ENCODE measurements at places on chromosomes 4 and X.

- no peak for DNase-seq
Observed at GRCh38 chrX:124097116-124097515, 135.6 kb downstream of the STAG2 start.

- DNase-seq: no peak
Observed at GRCh38 chr4:119053245-119053644, 82.4 kb upstream of the MYOZ2 start.

- no peak for DNase-seq
Observed at GRCh38 chrX:153725039-153725831, 579 bp downstream of the ABCD1 start.

- DNase-seq: no peak
Observed at GRCh38 chr4:38411092-38411491, 252.9 kb upstream of the KLF3 start.

DNA sequence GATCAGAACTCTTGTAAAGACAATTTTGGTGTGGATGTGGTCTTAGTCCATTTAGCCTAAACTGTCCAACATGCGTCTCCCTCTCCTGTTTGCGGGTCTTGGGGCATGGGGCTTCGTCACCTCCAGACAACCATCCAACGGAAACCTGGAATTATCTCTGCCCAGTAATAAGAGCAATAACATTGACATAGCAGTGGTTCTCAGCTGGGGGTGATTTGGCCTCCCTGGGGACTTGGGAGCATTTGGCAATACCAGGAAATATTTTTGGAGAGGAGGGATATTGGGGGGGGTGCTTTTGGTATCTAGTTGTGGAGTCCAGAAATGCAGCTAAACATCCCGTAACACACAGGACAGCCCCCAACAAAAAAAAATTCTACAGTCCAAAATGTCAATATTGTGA, 47.2 kb downstream of the SEL1L3 start:
- no peak for DNase-seq

GRCh38 chr4:3862640-3863420, 96.6 kb downstream of the ADRA2C start:
- no peak for DNase-seq

DNA sequence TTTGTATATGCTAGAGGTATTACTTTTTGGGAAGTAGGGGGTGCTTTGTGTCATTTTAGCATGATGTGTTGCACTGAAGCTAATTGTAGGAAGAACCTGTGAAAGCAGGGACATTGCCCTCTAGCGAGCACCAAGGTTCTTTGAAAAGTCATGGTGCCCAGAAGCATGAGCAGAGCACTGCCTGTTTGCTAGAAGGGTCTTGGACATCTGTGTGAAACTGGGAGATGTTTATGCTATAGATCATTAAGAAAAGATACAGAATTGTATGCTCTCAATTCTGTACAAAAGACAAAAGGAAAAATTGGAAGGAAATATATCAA, 14.7 kb downstream of the GRPR start:
- no peak for DNase-seq

GRCh38 chrX:111181951-111182350, 86.0 kb downstream of the PAK3 start:
- DNase-seq: no peak

DNA sequence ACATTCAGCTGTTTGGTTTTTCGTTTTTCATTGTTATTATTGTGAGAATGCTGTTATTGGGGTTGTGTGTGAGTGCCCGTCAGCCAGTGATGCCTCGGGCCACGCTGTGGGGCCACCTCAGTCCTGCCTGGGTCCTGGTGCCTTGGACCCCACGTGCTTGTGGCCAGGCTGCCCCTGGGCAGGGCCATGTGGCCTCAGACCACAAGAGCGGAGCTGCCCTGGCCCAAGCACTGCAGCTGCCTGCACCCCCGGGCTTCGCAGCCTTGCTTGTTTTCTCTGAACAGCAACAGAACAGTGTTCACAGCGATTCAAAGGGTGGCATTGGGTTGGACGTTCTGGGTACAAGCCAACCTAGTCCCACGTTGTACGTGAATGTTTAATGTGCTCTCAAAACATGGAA, 56.9 kb downstream of the CPLX1 start:
- no peak for DNase-seq

- DNase-seq: no peak
Observed at GRCh38 chr4:1794809-1795298, 1.8 kb downstream of the FGFR3 start.

DNA sequence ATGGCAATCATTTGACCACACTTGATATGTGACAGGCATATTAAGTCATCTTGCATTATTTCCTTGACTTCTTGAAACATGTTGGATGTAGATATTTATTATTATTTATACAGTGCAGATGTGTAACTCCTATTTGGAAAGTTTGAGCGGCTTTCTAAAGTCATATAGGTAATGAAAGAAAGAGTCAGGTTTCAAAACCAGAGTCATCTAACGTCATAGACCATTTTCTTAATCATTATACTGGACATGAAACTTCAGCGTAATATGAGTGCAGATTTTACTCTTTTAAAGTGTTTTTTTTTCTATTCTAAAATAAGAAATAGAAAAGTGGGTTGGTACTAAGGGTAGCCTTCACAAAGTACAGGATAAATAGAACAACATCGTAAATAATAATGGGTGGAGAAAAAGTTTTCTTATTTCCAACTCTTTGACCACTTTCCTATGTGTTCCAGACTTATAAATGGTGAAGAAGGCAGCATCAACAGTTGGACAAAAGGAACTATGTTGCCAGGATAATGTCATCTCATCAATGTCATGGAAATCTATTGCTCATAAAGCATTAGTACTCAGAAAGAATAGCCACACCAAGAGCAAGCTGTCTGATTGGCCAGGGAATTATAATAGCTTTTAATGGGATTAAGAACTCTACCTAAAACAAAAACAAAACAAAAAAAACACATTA, 108.0 kb upstream of the PCDH18 start:
- no peak for DNase-seq

GRCh38 chrX:122119361-122119760, 1064.7 kb upstream of the GRIA3 start:
- DNase-seq: no peak

- no peak for DNase-seq
Observed at GRCh38 chrX:118975831-118976598, 1.6 kb downstream of the LONRF3 start.

GRCh38 chr4:14054391-14054790, 426.9 kb upstream of the BOD1L1 start:
- no peak for DNase-seq

DNA sequence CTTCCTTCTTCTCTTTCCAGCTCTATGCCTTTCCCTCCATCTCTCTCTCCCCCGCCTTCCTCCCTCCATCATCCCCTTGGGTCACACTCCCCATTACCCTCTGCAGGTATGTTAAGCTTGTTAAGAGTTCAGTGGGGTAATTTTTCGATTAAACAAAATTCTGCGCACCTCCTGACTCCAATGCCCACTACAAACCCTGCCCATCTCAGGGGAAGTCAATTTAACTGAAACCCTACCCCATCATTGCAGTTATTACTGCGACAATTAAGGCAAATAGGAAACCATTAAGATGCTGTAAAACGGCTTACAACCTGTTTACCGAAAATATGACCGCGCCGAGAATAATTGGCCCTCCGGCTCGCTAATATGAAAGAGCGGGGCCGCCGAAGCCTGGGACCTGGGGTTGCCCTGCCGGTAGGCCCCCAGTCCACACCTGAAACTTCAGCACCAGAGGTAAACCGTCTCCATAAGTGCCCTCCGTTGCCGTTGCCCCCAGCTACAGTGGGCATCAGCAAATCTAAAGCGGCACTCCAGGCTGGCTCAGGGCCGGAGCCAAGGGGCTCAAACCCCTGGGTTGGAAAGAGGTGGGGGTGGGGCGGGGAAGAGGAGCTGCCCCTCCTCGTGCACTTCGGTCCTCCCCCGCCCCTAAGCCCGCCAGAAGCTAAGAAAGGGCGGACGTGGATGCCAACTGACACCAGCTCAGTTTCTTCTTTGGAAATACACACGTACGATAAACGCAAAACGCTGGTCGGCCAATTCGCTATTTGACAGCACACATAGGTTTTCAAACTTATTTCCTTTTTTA, 4.8 kb downstream of the ARX start:
- no peak for DNase-seq

DNA sequence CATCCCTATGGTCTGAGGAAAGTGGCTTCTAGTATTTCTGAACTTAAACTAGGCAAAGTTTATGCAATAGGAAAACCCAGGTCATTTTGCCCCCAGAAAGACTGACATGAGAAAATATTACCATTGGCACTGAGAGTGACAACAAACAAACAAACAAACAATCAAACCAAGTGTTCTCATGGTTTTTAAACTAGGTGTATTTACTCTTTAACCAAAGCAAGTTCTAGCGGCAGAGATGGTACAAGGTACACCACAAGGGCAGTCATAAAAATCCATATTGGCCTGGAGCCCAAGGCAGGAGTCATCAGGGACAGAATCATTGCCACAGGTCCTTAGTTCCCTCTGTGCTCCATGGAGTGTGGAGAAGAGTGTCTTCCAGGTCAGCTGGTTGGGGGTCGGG, 26.0 kb upstream of the ENPEP start:
- DNase-seq: no peak

DNA sequence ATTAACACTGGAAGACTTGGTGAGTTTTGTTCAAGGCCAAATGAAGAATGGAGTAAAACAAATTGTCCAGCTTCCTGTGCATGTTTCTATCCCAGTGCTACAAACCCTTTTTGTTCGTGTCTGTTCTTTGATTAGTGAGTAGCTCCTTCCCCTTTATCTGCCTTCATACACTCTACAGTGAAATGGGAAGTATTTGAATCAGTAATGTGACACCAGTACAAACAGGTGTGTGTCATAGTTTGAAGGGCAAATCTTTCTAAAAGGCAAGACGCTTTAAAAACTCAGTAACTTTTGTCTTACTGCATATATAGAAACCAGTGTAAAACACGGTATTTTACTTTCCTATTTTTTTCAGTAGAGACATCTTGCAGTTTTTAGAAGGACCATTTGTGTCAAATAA, 5.9 kb downstream of the ARHGEF38 start:
- no peak for DNase-seq

All from cerebellar nuclear complex (tissue), 1 donor.